ENCODE measurements at places on chromosomes 3 and 15.
A peak's percentile ranks its signal among the peaks of the same experiment; 100 is the strongest.

DNA sequence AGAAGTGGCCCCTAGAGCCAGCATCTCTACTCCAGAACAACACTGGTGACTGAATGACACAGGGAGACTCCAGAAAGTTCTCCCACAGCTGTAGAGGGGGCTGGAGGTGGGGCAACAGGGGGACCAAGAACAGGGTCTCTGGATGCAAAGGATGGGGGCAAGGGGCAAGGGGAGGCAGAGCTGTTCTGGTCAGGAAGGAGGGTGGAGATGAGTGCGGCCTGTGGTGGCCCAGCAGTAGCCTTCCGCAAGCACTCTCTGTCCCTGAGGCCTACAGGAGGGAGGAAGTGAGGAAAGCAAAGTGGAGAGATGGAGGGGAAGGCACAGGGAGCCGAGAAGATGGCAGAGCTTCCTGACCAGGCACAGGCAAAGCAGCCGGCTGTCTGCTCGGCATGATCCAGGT is 56.5 kb downstream of the HOMER2 start:
- DNase-seq = no peak

DNA sequence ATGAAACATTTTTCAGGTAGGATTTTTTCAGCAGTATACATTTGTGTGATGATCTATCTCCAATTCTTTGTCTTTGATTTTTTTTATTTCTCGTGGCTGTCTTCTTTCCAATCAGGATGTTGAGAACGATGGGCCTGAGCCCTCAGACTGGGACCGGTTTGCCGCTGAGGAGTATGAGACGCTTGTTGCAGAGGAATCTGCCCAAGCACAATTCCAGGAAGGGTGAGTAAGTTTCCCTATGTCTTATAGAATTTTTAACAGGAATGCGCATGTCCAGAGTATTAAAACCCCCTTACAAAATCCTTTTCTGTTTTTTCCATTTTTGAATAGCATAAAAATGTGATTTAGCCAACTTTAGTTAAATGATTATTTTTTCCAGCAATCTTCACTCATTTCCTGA is 90.0 kb downstream of the MSL2 start:
- DNase-seq = no peak

DNA sequence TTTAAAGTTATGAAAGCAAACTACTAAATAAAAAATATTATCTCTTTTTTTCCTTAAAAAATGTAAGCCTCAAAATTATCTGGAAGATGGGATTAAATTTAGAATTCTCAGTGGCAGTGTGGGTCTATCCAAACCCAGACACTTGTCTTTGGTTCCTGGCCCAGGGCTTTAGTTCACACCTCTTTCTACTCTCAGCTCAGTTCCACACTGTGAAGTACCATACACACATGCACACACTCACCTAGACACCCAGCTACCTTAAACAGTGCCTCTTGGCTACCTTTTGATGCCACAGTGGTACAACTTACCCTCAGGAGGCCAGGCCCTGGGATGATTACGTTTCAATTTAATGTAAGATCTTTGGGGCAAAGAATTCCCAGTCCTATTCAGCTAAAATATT is 51.0 kb upstream of the TSC22D2 start:
- no peak for DNase-seq

GRCh38 chr3:159914426-159914825 is 74.2 kb upstream of the IL12A start:
- DNase-seq = no peak

DNA sequence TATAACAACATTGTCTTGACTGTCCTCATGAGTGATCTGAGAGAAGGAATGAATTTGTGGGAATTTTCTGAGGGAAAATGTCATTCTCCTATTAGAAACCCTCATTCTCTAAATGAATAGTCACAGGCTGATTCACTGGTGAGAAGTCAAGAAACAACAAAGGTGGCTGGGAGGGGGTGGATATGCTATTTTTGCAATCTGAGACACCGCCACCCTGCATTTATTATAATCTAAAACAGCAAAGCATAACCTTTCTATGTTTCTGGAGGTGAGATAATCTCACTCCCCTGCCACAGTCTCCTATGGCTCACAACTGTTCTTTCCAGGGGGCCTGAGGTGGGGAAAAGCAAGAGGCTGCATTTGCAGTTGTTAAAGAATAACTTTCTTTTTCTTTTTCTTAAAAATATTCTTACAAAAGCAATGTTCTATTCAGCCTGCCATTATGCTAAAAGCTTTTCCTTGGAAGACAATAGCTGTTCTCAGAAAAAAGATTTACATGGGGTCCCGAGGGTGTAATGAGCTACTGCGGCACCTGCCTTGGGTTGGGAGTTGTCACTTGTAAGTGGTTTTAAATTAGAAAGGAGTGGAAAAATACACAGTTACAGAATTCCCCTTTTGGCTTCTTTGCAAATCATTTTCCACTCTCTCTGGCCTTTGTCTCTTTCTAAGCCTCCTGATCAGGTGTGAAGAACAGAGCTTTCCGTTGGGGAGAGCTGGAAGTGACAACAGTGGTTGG is 220.9 kb downstream of the AGBL1 start:
- no peak for DNase-seq

GRCh38 chr3:35710554-35710953 is 71.2 kb downstream of the ARPP21 start:
- DNase-seq = no peak

GRCh38 chr3:9947025-9947995 is 4.9 kb downstream of the PRRT3 start:
- DNase-seq = peak; percentile 77

GRCh38 chr3:154148541-154148940 is 27.4 kb downstream of the ARHGEF26 start:
- no peak for DNase-seq
